Camera-type eye (tissue), 1 donor: ENCODE measurements at places on chromosomes 5 and 9. TPM values are rescaled to one million over a fixed set of nuclear protein-coding genes. Genes with fewer than 3 reads are reported as not detected.

The NIPAL4 gene
- total RNA-seq, result not detected

The SH3PXD2B gene
- 22.8 TPM for total RNA-seq

The GLRA1 gene
- total RNA-seq, result 1.4 TPM

The CER1 gene
- 0.88 TPM for total RNA-seq

The ORM1 gene
- total RNA-seq, result not detected

The TRIM14 gene
- total RNA-seq, result 4.4 TPM
